ENCODE measurements at places on chromosomes 5 and 9.

DNA sequence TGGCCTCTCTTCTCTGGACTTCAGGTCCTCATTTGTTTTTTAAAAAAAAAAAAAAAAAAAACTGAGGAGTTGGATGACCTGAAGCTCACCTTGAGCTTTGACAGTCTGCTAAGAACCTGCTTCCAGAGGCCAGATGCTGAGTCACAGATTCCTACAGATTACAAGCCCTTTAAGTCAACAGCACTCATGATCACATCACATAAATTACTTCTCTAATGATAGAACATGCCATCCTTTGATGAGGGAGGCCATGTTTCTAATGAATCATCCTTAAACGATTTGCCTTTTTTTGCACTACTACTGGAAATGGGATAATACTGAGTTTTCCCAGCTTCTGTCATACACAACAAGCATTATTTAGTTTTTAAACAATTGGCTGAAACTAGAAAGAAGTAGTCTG lies 34.2 kb upstream of the MYOT start:
- no peak for DNase-seq

DNA sequence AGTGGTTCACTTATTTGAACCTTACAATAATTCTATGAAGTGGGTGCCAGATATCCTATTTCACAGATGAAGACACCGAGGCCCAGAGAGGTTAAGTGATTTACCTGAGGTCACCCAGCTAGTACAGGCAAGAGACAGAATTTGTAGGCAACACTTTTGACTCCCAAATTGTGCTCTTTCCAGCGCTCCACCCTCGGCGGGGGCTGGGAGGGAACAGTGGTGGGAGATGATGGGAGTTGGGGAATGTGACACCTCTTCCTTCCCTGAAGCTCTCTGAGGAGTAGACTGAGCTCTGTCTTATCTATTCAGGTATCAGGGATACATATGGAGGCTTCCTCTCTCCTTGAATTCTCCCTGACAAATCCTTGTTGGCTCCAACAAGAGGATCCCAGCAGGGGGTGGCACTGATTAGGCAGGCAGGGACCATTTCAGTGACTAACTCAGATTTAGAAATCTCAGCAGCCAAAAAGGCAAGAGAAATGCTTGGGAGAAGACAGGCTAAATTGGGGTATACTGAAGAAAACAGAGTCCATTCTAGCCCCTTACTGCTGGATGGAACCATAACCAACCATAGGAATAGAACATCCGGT lies 95.8 kb upstream of the PANK3 start:
- no peak for DNase-seq

- DNase-seq, result no peak
Observed at GRCh38 chr9:6068983-6069382, 53.6 kb upstream of the RANBP6 start.

GRCh38 chr9:128743421-128743820 lies 19.5 kb upstream of the ZDHHC12 start:
- no peak for DNase-seq

DNA sequence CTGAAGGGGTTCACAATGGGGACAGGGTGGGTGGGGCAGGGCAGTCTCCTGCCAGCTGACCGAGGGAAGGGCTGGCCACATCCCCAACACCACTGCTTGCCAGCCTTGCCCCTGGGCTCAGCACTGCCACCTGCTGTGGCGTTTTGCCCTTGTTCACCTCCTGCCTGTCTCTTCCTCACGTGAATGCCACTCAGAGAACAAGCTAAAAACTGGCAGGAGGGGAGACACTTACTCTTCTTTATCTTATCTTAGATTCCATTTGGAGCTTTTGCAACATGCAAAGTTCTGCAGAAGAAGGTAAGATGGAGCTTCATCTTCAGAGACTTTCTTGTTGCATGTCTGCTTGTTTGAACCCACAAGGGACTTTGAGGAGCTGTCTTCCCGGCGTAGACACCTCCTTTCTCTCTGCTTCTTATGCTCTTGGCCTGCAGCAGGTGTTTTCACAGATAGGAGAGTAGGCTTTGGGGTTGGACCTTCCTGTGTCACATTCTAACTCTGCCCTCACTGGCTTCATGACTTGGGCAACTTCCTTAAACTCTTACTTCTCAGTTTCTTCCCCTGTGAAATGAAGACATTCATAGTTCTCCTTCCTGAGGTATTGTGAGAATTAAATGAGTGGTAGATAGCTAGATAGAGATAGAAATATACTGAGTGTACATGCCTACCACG lies 4.1 kb downstream of the LRSAM1 start:
- no peak for DNase-seq

GRCh38 chr9:130217838-130218237 lies 45.6 kb downstream of the NCS1 start:
- DNase-seq, result no peak

- DNase-seq, result no peak
Observed at GRCh38 chr5:41200506-41200905, 12.8 kb downstream of the C6 start.

DNA sequence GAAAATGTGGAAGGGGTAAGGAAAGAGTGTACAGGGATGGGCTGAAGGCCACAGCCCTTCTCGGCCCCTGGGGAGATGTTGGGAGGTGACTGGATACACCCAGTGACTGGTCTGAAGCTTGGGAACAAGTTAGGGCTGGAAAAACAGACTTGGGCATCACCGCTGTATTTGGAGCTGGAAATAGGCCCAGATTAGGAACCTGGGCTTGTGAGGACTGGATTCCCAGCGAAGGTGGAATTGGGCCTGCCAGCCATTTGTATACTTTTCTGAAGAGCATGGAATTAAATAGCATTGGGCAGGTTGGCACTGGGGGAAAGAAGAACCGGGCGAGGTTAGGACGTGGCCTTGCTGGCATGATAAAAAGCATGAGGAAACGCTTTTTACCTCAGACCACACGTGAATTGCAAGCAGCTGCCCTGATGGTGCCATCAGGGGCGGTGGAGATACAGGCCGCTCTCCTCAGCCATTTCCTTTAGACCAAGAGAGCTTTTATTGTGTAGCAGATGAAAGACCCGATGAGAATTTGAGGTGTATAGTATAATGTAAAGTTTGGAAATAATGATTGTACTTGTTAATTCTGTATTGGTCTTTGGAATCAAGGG lies 37.8 kb downstream of the OTULIN start:
- no peak for DNase-seq

DNA sequence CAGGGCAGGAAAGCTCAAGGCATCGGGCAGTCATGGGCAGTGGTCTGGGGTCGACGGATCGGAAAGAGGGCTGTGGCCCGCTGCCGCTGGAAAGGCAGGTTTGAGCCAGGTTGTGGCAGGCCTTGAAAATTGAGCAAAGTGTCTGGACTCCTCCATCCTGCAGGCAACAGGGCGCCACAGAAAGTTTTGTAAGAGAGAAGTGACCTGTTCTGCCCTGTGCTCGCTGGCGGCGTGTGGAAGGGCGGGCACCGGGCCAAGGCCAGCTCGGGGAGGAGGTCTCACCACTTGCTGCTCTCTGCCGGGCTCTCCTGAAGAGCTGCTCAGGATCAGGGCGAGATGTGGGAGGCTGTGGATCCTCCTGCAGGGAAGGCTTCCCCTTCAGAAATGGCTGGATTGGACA lies 41.4 kb upstream of the FAT2 start:
- no peak for DNase-seq

DNA sequence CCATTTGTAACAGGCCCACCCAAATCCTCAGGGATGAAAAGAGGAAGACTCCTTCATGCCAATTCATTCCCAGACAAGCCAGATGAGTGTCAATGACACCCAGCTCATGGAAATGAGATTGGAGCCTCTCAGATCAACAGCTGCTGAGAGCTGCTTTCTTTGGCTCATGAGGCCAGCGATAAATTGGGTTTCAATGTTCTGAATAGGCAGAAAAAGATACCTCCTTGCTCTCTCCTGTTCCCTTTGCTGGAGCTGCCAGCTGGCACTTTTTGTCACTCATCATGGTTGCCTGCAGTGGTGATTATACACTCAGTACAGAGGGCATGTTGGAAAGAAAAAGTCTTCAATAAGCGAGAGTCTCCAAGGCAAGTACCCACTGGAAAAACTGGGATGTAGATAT lies 47.1 kb downstream of the SH3RF2 start:
- DNase-seq, result no peak

DNA sequence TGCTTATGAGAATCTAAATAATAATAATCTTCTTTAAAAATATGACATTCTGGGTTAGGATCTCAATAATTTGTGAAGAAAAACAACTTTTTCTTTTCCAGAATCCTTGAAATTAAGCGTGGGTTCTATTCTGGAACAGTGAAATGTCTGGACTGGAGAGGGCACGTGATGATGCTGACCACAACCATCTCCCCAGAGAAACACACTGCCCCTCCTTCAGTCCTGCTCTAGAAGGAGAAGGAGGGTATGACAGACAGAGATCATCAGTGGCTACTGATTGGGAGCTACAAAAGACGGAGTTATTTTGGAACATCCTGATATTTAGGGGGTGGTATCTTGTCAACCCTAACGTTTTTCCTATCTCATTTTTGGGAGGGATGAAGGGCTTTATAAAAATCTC lies 40.2 kb downstream of the MEF2C start:
- no peak for DNase-seq

DNA sequence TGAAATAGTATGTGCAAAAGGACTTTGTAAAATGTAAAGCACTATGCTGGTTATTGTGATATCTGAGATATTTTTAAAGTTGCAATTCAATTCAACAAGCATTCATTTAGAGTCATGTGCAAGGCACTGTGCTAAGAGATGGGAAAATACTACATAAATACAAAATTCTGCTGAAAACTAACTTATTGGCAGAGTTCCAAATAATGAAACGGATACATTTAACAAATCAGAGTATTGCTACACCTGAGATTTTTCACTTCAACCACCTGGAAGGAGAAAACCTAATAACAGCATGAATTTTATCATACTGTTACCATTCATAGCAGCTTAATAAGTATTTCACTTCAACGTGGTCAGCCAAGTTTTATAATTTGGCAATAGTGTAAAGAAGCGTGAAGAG lies 6.1 kb upstream of the CTNNAL1 start:
- DNase-seq, result no peak

DNA sequence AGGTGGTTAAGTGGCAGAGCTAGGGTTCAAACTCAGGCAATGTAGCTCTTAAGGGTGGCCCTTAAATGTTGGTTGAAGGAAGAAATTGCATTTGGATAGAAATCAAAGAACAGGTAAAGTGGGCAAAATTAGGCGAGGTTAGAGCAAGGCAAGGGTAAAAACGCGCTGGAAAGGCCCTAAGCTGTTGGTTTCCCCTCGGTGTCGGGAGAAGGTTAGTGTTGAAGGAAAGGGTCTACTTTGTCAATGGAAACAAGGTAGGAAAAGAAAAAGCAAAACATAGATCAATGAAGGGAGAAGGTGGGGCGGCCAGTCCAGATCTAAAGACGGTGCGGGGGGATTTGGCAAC lies 431 bp downstream of the FASTKD3 start:
- no peak for DNase-seq

DNA sequence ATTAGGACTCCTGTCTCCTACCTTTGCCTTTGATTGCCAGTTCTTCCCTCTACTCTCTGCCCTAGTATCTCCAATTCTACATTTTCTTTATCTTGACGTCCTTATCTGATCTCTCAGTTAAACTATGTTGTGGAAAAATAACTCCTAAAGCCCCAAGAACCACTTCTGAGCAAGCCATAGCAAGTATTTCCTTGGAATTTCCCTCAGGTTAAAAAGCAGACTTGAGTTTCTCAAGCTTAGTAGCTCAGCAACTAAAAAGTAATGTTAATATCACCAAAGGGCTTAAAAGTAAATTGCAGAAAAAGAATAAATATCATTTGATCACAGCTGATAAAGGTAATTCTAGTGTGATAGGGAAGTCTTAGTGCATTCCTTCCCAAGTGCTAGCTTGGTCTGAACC lies 13.2 kb upstream of the HSPB3 start:
- DNase-seq, result no peak

DNA sequence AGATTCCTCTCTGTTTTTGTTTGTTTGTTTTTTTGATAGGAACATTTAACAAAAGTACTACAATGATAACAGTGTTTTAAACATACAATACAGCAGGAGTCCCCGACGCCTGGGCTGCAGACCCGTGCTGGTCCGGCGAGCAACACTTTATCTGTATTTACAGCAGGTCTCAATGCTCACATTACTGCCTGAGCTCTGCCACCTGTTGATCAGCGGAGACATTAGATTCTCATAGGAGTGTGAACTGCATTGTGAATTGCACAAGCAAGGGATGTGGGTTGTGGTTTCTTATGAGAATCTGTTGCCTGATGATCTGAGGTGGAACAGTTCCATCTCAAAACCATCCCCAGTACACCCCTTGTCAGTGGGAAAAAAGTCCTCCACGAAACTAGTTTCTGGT lies 1068.5 kb upstream of the CDH10 start:
- no peak for DNase-seq

DNA sequence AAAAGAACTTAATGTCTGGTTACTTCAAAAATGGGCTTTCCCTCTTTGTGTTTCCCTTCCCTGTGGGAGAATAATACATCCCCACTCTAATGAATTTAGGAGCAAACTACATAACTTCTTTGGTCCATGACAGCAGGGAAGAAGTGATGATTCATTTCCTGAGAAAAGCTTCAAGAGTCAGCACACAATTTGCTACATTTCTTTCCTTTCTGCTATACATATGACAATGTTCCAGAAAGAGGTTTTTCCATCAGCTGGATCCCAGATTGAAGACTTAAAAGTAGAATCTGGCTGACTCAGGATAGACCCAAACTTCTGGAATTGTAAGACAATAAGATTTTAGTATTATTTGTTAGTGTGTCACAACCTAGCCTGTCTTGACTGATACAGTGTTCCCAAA lies 126.1 kb downstream of the DRD1 start:
- DNase-seq, result no peak

DNA sequence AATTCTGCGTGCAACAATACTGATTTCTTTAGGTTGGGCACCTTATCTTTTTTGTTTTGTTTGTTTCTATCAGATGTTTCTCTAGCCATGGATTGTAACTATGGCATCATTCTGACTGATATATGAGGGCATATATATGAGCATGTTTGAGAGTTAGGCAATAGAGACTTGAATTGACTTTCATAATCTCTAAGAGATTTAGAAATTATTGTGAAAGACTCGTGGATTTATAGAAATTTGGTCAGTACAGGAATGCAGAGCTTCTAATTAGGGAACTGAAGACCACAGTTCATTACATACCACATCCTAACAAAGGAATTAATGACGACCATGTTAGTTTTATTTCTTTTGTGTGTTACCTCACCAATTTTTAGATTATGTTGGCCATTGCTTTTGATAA lies 546.0 kb upstream of the GRAMD2B start:
- no peak for DNase-seq

Data from T-helper 17 cell (primary cell).